ENCODE measurements at places on chromosomes 7 and 10. TPM values are rescaled to one million over a fixed set of nuclear protein-coding genes. Genes with fewer than 3 reads are reported as not detected.

CH25H gene
- not detected for total RNA-seq

GRCh38 chr7:15648461-15648961 lies 38.0 kb downstream of the MEOX2 start:
- no peaks in the 10 kb centered on the region for H3K27me3 ChIP-seq
- no peaks in the 10 kb centered on the region for H3K36me3 ChIP-seq
- no peak for DNase-seq
- no peak overlapping the region for H3K27ac ChIP-seq
- no peaks in the 10 kb centered on the region for H3K4me1 ChIP-seq

DNA sequence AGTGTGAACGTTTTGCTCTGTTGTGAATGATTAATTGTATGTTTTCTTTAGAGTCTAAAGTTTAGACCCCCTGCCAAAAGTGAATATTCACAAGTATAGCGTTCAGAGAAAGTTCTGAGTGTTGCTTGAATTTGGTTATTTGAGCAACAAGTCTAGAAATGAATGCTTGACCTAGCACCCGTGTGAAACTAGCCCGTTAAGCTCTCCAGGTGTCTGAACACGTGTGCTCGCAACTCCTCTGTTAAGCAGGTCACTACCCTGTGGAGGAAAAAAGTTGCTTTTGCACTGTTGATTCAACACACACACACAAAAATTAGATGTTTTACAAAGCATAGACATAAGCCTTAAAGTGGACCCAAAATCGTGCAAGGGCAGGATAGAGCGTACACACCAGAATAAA lies 78.6 kb upstream of the SAMD8 start:
- H3K27ac ChIP-seq, result no peak overlapping the region
- H3K4me3 ChIP-seq, result no peak overlapping the region
- no peaks in the 10 kb centered on the region for H3K27me3 ChIP-seq
- DNase-seq, result no peak

- peaks cover 44% of the 10 kb centered on the region for H3K4me1 ChIP-seq
- H3K27ac ChIP-seq, result no peak overlapping the region
- no peak overlapping the region for H3K4me3 ChIP-seq
- peaks cover 35% of the 10 kb centered on the region for H3K27me3 ChIP-seq
- no peak for DNase-seq
Observed at GRCh38 chr10:75406462-75407223, 5.1 kb upstream of the ZNF503 start.

Data from CD4-positive, alpha-beta memory T cell (primary cell).